ENCODE measurements at places on chromosomes 6 and 20.

GRCh38 chr20:63500151-63500901 is 1.4 kb upstream of the EEF1A2 start:
- peak; percentile 52 for DNase-seq

DNA sequence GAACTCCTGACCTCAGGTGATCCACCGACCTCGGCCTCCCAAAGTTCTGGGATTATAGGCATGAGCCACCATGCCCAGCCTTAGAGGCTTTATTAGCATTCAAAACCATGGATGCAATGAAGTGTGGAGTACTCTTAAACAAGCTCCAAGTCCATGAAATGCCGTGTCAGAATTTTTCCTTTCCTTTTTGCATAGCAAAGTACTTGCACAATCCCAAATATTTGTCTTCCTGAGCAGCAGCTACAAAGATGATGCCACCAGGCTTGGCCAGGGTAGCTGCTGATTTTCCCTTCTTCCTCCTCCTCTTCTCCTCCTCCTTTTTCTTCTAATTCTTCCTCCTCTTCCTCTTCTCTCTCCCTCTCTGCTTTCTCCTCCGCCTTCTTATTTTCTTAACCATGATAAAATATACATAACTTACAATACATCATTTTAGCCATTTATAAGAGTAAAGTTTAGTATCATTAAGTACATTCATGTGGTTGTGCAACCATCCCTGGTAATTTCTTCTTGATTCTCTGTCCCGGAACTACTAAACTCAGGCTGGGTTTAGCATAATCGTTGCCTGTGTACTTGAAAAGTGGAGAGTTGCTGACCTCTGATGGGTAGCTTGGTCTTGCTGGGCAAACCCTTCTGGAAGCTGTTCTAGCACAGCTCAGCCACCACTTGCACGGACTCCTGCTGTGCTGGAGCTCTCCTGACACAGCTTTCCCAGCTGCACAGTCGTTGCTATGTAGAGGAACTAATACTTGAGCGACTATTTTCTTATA is 20.3 kb downstream of the MUCL3 start:
- no peak for DNase-seq

GRCh38 chr6:89784838-89785237 is 34.8 kb downstream of the MDN1 start:
- no peak for DNase-seq

GRCh38 chr20:2751347-2751877 is 49.0 kb downstream of the CPXM1 start:
- DNase-seq, result no peak

- DNase-seq, result no peak
Observed at GRCh38 chr20:23641936-23642751, 4.4 kb upstream of the CST3 start.

DNA sequence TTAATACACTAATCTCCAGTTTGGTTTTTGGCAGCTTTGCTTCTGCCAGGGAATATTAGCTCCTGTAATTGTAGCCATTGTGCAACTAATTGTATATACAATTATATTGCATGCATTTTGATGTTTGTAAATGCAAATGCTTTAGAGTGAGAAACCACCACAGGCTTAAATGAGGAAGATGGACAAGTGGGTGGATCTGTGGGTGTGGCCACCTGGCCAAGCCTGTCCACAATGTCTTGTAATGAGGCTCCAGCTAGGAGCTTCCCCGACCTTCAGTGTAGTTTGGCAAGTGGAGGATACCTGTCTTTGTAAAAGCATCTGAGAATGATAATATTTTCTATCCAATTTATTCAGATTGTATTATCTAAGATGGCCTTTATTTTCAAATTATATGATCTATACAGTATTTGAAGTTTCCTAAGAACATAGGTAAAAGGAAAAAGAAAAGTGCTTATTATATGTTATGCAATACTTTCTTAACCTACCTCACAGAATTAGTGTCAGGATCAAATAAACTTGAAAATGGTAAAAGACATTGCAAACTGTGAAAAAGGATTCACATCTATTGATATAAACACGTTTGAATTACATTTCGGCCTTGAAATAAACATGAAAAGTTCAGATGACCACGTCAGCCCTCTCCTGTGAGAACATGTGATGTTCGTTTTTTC is 49.3 kb upstream of the ARID1B start:
- DNase-seq, result no peak

DNA sequence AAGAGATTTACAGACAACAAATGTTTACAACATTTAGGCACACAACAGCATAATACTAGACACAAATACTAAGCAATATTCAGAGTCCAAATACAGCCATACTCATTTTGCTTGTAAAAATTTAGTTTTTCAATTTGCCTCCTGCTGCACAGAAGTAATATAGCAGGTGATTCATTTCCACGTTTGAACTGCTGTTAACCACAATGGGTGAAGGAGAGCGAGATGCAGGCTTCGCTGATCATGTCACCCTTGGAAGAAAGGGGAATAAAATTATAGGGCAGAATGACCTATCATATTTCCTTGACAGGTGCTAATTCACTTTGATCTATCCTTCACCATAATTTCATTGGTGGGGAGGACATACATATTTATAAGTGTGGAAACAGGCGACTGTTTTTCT is 643.8 kb upstream of the AGPAT4 start:
- DNase-seq, result no peak

DNA sequence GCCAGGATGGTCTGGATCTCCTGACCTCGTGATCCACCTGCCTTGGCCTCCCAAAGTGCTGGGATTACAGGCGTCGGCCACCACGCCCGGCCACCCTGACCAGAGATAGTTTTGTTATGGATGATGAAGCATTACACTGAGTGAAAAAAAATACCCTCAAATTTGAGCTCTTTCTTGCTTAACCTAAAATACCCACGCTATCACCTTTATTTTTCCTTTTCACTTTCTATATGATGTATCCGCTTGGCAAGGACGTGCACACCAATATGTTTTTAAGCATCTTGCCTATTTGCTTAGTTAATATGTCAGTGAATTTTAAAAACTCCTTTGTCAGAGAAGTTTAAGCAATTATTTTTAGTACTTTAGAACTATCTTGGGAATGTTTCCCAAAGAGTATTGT is 150.4 kb downstream of the INSM1 start:
- no peak for DNase-seq

DNA sequence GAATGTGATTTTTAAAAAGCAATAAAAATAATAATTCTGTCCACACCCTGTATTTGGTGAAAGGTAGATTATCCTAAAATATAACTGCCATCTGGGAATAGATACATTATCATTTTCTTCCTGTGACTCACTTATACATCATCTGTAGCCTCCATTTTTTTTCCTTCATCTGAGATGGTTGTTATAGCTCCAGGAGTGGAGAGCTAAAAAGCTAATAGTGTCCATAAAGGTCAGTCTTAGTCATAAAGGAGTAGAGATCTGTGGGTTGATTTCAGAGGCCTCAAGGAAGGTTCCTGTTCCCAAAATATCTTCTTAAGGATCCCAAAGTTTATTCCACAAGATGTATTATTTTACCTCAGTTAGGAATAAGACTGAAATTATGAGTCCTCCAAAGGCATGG is 41.1 kb downstream of the FBXO5 start:
- no peak for DNase-seq

DNA sequence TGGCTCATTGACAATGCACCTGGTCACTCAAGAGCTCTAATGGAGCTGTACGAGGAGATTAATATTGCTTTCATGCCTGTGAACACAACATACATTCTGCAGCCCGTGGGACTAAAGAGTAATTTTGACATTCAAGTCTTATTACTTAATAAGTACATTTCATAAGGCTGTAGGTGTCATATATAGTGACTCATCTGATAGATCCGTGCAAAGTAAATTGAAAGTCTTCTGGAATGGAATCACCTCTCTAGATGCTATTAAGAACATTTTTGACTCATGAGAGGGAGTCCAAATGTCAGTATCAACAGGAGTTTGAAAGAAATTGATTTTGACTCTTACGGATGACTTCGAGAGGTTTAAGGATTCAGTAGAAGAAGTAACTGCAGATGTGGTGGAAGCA is 267.9 kb downstream of the CLVS2 start:
- DNase-seq, result no peak

GRCh38 chr6:127515234-127515793 is 3.8 kb downstream of the MTCL3 start:
- peak; percentile 88 for DNase-seq

GRCh38 chr6:109187399-109188114 is 92.2 kb downstream of the CEP57L1 start:
- DNase-seq, result peak; percentile 83

- DNase-seq, result no peak
Observed at GRCh38 chr6:121666814-121667213, 231.4 kb downstream of the GJA1 start.

DNA sequence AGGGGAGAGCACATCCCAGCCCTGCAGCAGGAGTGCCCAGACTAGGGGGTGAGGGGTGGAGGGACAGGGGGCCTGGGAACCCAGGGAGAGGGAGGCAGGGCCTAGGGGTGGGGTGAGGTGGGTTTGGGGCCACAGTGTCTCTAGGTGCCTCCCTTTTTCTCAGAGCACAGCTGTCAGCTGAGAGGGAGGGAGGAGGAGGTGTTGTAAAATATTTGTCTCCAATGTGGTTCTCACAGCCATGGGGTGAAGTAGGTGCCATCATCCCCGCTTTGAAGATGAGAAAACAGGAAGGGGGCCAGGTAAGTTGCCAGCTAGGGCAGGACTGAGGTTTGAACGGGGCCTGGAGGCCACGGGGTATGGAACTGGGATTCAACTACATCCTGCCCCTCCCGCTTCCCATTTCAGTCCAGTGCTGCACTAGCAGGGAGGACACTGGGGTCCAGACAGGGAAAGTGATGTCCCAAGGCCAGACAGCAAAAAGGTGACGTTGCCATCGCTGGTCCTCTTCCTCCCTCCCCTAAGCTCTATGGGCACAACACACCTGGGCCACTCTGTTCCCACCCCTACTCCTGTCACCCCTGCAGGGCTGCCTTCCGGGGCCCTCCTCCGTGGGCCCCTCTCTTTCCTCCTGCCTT is 20.3 kb downstream of the PACSIN1 start:
- peak; percentile 41 for DNase-seq

DNA sequence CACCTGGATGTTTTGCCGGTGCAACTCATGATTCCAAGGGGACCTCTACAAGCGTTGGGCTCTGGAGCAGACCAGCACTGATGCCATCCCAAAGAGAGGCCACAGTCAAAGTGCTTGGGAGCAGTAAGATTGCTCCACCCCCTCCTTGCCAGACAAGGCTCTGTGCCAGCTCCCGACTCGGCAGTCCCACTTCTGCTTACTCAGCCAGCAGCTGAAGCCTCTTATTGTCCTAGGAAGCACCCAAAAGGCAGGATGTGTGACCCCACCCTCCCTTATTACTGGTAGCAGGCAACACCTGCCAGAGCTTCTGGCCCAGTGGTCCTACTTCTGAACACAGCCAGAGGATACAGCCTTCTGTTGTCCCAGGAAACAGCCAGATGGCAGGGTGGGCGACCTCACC is 614.2 kb downstream of the TENT5A start:
- DNase-seq, result no peak

GRCh38 chr6:122207061-122207460 is 192.4 kb upstream of the HSF2 start:
- no peak for DNase-seq

DNA sequence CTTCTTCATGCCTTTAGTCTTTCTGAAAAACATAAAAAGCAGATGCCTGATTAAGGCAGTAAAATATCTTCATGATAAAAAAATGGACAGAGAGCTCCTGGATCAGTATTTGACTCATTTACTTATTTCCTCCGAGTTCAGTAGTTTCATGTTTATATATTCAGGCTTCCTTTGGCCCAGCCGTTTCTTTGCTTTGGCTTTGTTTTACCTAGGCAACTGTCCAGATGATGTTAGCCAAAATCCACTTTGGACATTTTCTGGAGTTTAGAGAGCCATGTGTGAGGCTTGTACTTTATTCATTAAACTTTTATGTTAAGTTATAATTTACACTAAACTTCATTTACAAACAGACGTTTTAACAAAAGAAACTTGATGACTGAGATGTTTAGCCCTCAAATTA is 307.1 kb upstream of the RSPO3 start:
- no peak for DNase-seq

DNA sequence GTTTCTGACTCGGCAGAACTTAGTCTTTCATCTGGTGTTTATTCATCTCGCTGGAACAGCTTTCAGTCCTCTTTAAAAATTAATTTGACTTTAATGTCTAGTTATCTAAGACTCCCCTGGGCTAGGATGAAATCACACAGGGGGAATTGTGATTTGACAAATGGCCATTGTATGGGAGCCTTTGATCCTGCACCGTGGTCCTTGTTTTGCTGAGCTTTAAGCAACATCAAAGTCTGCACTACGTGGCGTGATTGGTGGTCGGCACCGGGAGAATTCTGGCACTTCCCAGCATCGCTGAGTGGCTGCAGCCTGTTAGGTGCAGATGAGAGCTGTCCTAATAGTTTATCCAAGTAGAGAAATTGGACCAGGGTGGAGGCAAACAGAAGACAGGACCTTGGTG is 146.9 kb downstream of the TBC1D7 start:
- DNase-seq, result no peak

DNA sequence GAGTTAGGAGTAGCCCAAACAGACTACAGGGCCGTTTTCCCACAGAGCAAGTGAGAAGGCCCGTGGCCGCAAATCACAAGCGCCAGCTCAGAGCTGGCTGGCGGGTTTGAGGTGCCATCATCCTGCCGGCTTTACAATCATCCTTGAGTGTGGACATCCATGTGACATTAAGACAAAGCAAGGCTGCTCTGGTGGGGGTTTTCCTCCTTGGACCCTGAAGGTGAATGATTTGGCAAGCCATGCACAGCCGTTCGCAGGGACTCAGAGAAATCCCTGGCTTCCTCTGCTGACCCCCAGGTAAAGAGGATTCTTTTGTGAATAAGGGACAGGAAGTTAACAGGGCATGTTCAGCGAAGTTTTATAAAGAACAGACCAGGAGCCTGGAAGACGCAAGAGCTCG is 137.2 kb downstream of the AGPAT4 start:
- DNase-seq, result no peak

DNA sequence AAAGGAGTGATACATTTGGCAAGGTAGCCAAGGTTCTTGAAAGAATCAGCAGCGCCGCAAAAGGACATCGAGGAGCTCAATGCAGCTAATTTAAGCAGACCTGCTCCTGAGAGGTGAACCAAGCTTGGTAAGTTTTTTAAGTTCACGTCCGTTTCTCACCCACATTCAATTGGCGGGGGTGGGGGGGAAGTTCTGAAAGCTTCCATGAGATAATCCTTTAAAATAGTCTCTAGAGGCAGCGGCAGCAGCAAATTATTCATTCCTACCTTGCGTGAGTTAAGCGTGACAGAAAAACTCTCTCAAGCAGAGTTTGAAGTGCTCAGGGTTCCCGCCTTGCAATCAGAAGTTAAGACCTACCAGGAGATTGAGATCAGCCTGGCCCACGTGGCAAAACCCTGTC is 97.3 kb upstream of the NHSL1 start:
- DNase-seq, result no peak

- no peak for DNase-seq
Observed at GRCh38 chr6:79600812-79601609, 30.1 kb upstream of the SH3BGRL2 start.
